Pericardium fibroblast (primary cell): ENCODE measurements at places on chromosomes 6 and 20. TPM values are rescaled to one million over a fixed set of nuclear protein-coding genes. Genes with fewer than 3 reads are reported as not detected.

Gene NFYA
- 6.0 and 7.7 TPM in 2 replicates for total RNA-seq

Gene RGS17
- total RNA-seq: 1.5 and 2.0 TPM in 2 replicates

Gene SMLR1
- total RNA-seq: not detected in 2 replicates

Gene BHLHE23
- total RNA-seq: not detected in 2 replicates

Gene SAPCD1
- total RNA-seq: 1.2 and 2.8 TPM in 2 replicates

Gene AHI1
- 7.1 and 8.7 TPM in 2 replicates for total RNA-seq

Gene SYCP2L
- not detected in 2 replicates for total RNA-seq

Gene PLCB1
- total RNA-seq: 6.4 and 13.6 TPM in 2 replicates

Gene TUBB1
- not detected in 2 replicates for total RNA-seq

Gene TOX2
- 6.1 and 17.7 TPM in 2 replicates for total RNA-seq

Gene PSORS1C2
- not detected in 2 replicates for total RNA-seq

Gene GLP1R
- total RNA-seq: not detected in 2 replicates

Gene HMGCLL1
- total RNA-seq: not detected in 2 replicates

Gene AVP
- total RNA-seq: not detected in 2 replicates

Gene CD109
- total RNA-seq: 16.6 and 35.7 TPM in 2 replicates

Gene ADGRF5
- 0.23 and 3.0 TPM in 2 replicates for total RNA-seq

Gene ISM1
- 0.82 TPM in 1 of 2 replicates, not detected in the other for total RNA-seq

Gene COL20A1
- not detected in 2 replicates for total RNA-seq

Gene TOMM6
- total RNA-seq: 126 and 144 TPM in 2 replicates

Gene PNLDC1
- total RNA-seq: 1.4 TPM in 1 of 2 replicates, not detected in the other

Gene DEFB124
- 2.1 TPM in 1 of 2 replicates, not detected in the other for total RNA-seq
